ENCODE measurements at places on chromosomes 12 and 14.

DNA sequence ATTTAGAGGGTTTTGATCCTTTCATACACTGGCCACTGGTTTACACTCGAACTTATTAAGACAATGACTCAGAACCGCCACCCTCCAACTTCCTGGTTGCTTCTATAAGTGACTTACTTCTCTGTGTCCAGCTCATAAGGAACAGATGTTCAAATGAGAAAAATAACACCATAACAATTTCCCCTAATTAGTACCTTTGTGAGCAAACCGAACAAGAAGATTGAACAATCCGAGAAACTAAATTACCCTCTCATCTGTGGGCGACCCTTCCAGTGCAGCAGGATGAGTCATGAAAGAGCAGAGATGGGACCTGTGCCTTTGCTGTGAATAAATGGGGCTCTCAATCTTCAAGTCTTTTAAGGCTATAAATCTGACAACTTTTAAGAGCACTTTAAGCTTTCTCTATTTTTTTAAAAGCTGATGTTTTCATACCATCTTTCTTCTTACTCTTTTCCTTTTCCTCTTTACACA is 146.8 kb upstream of the RASSF8 start:
- peak; percentile 36 for DNase-seq

DNA sequence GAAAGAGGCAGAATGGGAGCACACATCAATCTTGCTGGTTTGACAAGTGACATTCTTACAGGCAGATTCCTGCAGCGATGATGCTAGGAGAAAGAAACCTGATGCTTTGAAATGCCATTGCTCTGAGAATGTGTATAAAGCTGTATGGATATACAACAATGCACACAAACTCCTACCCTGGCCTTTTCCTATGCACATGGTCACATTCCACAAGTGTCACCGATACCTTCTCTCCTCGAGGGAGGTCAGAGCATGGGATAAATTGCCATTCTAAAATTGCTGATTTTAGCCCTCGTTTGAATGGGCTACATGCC is 11.9 kb downstream of the FGF6 start:
- DNase-seq = no peak

DNA sequence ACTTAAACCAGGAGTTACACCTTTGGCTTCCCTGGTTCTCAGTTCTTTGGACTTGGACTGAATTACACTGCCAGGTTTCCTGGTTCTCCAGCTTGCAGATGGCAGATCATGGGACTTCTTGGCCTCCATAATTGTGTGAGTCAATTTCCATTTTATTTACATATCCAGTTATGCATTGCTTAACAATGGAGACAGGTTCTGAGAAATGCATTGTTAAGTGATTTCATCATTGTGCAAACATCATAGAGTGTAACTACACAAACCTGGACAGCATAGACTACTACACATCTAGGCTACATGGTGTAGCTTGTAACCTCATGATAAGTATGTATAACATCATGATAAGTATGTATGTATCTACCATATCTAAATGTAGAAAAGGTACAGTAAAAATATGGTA is 276.1 kb upstream of the BTG1 start:
- no peak for DNase-seq

- DNase-seq = no peak
Observed at GRCh38 chr12:131613186-131613585, 97.7 kb upstream of the SFSWAP start.

DNA sequence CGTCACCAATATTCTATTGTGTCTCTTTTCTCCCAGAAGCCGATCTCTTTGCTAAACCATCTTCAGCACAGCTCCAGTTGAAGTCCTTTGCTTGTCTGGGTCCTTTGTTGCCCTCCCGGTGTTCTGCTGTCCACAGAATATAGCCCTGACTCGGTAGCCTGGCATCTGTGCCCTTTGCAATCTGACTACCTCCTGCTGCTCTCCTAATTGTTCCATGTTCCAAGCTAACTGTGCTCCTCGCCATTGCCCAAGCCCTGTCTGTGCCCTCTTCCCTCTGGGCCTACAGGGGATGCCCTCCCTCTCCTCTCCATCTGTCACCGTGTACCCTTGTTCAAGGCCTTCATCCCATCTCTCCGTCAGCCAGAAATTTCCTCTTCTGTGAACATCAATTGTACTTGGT is 306.3 kb downstream of the APAF1 start:
- DNase-seq = no peak

- no peak for DNase-seq
Observed at GRCh38 chr12:58925751-58926150, 5.4 kb upstream of the LRIG3 start.

DNA sequence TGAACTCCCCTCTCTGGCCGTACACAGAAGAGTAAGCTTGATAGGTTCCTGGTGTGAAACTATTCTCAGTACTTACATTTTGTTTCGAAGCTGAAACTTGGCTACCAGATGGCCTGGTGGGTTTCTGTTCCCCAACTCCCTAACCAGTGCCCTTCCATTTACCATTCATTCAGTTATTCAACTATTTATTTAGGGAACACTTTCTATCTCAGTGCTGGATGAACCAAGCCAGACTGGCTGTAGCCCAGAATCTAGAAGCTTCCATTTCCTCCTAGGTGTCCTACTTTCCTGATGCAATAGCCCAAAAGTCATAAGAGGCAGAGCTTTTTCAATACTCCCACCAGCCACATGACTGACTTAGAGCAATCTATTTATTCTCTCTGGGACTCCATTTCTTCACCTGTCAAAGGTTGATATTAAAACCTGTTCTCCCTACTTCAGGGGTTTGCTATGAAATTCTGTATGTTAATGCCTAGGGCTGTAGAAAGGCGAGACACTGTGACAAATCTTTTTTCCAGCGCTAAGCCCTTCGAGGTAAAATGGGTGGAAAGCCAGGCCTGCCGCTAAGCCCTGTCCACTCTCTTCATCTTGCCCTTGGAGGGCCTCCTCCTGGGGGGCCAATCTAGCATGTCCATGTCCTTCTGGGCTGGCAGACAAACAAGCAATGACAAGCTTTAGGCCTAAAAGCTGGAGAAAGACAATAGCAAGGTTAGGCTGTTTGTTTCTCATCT is 8.1 kb upstream of the IRF2BPL start:
- DNase-seq = peak; percentile 66

- no peak for DNase-seq
Observed at GRCh38 chr12:89154743-89155499, 197.4 kb downstream of the DUSP6 start.

DNA sequence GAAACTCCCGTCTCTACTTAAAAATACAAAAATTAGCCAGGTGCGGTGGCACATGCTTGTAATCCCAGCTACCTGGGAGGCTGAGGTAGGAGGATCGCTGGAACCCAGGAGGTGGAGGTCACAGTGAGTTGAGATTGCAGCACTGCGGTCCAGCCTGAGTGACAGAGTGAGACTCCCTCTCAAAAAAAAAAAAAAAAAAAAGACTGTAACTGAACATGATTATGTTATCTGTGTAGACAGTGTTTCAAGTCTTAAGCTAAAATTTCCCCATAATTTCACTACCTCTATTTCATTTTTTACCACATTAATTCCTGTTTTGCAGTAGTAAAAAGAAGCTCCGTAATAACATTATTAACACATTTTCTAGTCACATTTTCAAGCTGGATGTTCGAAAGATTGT is 5.4 kb downstream of the PLBD1 start:
- DNase-seq = no peak

DNA sequence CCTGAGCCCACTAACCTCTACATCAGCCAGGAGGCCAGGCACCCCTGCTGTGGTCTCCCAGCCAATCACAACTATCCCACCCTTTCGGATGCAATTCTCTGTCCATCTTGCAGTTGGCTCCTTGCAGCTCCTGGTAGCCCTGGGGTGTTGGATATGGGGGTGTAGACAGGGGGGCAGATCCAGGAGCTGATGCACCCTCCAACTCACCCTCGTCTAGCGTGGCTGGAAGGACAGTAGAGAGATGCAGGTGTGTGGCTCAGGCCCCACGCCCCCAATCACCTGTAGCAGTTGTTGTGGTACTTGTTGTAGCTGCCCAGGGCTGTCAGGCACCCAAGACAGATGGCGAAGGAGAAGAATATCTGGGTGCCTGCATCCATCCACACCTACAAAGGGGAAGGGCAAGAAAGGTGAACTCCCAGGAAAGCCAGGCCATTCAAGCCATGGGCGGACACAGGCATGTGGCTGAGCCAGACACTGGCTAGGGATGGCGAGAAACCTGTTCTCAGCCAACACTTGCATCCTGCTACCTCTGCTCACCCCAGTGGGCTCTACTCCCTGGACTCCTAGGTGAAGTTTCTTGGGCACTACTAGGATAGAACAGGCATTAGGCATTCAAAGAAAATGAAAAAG is 13.4 kb upstream of the SLC6A12 start:
- DNase-seq = no peak

DNA sequence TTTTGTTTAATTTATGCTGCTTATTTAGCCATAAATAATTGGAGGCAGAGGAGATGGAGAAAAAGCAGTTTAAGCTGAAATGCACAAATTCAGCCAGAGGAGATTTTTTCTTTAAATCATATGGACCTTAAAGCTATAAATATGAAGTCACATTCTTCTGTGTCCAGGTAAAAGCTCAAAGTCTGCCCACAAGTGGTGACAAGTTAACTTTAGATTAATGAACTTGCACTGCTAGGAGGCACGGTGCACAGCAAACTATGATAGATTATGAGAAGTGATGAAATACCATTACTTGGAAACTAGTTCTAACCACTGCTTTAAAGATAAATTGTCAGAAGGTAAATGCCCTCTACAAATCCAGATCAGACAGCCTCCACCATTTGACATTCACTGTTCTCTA is 69.0 kb downstream of the IFT81 start:
- DNase-seq = no peak

DNA sequence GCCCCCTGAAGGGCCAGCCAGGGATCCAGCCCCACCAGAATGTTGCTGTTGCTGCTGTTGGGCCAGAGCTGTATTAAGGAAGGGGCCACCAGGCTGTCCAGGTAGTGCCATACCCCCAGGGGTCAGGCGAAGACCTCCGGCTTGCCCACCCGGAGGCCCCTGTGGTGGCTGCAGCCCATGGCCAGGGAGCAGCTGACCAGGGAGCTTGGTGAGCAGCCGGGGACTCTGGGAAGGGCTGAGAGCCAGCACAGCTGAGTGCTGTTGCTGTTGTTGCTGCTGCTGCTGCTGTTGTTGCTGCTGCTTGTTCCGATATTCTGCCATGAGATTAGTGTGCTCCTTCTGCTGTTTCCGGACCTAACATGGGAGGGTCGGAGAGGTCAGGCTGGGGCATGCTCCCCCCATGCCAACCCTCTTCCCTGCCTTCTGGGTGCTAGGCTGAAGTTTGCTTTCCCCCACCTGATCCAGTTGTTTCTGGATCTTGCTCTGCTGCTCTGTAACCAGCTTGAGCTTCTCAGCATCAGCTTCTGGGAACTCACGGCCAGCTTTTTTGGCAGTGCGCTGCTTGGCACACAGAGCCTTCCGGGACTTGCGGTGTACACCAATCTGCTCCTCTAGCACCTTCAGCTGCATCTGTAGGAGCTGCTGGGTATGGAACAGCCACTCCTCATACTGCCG is 15.2 kb upstream of the PRKAG1 start:
- no peak for DNase-seq

DNA sequence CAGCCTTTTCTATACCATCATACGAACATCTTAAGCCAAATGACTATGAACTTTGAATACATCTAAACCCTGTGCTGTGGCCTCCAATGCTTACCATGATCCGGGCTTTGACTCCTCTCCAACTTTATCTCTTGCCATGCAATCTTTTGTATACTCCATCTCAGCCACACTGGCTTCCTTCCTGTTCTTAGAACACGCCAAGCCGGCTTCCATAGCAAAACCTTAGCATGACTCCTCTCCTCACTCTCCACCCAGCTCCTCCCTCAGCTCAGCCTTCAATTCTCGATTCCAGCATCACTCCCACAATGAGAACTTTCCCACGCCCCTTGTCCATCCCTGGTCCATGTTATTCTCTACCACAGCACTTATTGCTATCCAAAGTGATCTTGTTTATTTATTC is 228.3 kb downstream of the NTF3 start:
- DNase-seq = no peak

- DNase-seq = no peak
Observed at GRCh38 chr12:12281134-12281533, 14.3 kb upstream of the LRP6 start.

GRCh38 chr12:102728506-102729242 is 188.4 kb downstream of the PAH start:
- no peak for DNase-seq

DNA sequence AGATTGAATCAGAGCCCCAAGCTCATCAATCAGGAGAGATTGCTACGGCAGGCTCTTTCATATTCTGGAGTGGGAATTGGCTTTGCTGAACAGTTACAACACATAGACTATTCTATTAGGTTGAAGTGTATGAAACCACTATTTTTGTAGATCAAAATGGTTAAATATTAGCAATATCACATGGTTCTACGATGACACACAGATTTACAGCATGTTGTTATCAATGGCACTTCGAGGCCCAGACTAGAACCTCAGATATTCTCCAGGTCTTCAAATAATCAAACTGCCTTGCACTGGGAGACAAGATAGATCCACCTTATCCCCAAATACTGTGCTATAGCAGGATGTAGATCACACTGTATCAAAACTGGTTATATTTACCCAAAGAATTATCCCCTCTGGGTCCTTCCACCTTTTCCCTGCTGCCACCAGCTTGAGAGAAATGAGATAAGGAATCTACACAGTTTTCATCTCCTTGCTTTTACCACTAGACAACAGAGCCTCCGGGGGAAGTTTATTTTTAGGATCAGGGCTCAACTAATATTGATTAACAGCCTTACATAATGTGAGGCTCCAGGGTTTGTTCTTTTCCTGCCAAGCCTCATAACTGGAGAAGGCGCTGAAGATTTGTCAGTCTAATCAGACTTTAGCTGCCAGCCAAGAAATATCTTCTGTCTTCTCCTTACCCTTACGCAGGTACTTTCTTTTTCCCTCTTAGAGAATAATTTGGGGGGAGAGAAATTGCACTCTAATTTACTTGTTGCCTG is 507.1 kb downstream of the DIO2 start:
- no peak for DNase-seq

GRCh38 chr14:44490966-44491365 is 16.1 kb downstream of the FSCB start:
- DNase-seq = no peak

- DNase-seq = no peak
Observed at GRCh38 chr12:116113398-116114130, 163.9 kb downstream of the MED13L start.

DNA sequence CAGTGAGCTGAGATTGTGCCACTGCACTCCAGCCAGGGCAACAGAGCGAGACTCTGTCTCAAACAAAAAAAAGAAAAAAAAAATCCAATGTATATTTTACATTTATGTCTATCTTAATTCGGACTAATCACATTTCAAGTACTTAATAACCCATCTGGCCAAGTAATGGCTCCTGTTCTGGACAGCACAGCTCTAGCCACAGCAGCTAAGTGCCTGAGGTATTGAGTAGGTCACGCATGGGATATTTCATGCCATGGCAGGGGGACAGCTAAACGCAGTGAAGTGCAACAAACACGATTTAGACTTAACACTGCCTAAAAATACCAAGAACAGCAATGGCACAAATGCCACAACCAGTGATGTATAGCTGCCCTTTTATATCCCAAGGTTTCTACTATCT is 8.0 kb downstream of the BAZ1A start:
- DNase-seq = no peak

Data from NCI-H1417 (cell line).